ENCODE measurements at places on chromosomes 2 and 18.

DNA sequence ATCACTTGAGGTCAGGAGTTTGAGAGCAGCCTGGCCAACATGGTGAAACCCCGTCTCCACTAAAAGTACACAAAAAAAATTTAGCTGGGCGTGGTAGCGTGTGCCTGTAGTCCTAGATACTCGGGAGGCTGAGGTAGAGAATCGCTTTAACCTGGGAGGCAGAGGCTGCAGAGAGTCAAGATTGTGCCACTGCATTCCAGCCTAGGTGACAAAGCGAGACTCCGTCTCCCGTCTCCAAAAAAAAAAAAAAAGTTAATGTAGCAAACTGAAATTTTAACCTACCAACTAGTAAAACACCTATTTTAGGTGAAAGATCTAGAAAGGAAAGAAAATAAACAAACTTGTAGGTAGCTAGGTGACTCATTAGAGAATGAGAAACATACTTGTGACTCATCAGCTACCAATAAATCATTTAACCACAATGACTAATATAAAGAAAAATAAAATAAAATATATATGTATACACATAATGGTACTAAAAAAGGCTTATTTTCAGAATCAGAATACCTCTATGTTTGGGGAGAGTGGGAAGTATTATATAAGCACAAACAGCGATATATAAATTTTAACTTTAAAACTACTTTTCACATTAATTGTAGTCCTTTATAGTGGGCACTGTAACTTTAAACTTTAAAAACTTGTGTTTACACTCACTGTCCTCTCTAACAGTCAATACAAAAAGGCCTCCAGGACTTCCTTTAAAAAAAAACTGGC lies 36.6 kb downstream of the DARS1 start:
- DNase-seq: peak; percentile 71

DNA sequence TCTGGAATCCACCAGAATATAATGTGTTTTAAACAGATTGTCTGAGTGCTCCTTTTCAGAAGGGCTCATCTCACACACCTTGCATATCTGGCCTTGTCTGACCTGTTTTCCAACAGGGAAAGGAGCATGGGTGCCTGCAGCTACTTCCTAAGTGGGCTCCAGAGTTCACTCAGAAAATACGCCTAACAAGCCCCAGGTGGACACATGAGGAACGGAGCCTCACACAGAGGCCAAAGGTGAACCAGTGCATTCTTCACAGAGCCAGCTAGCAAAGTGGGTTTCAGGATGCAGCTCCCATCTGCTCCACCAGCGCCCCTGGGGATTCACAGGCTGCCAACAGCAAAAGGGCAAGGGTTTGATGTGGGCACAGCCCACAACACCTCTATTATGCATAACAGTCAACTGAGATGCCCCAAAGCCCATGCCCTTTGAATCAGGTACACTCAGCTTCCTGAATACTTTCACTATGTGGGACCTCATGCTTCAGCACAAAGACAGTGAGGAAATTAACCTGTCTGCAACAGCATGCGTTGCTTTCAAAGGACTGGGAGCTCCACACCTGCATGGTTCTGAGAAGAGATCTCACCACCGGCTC lies 86.6 kb downstream of the CCBE1 start:
- no peak for DNase-seq

- DNase-seq: no peak
Observed at GRCh38 chr2:224429441-224429810, 27.5 kb upstream of the FAM124B start.

- no peak for DNase-seq
Observed at GRCh38 chr18:63287691-63288220, 31.8 kb downstream of the BCL2 start.

DNA sequence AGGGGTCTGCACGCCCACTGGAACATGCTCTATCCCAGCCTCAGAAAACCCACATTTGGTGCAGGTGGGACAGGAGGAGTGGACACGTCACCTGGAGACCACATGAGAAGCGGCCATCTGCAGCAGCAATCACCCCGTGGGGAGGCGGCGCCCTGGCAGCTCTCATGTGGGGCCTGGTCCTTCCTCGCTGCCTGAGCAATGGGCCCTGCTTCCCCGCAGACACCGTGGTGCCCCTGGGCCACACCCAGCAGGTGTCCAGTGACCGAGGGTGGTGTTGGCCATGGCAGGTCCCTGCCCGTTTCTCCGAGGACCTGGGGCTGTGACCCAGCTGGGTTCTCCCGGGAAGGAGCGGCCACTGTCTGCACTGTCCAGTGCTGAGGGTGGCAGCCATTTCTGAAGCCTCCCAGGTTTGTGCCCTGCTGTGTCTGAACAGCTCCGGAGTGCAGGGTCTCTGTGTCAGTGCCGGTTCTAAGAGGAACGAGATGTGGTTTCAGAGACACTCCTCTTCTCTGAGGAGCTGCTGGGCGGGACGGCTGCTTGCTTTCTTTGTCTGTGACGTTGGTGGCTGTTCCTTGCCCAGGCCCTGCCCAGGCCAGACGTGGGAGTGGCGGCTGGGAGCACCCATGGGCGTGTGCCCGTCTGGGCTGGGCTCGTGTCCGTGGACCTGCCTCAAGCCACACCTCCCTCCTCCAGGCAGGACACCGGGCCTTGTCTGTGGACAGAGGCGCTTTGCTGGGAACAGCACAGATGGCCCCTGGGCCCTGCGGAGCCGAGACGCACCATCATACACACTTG lies 44.8 kb downstream of the NFATC1 start:
- no peak for DNase-seq

- no peak for DNase-seq
Observed at GRCh38 chr2:182049372-182050148, 63.9 kb downstream of the PPP1R1C start.

DNA sequence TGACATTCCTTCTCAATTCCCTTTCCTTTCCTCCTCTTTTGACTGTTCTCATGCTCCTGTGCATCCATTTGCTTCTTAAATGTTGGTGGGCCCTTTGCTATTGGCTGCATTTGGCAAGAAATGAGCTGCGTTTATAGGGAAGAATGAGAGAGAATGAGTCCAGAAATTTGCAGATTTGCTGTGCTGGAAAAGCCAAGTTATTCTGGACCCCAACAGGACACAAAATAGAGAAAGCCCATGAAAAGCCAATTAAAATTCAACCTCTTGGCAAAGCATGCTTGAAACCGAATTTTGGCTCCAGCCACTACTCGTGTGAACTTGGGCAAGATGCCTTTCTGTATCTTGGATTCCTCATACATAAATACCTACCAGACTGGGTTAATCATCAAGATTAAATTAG lies 1.3 kb upstream of the SCLY start:
- DNase-seq: no peak

- peak; percentile 59 for DNase-seq
Observed at GRCh38 chr2:237488901-237489860, 2.1 kb downstream of the MLPH start.

DNA sequence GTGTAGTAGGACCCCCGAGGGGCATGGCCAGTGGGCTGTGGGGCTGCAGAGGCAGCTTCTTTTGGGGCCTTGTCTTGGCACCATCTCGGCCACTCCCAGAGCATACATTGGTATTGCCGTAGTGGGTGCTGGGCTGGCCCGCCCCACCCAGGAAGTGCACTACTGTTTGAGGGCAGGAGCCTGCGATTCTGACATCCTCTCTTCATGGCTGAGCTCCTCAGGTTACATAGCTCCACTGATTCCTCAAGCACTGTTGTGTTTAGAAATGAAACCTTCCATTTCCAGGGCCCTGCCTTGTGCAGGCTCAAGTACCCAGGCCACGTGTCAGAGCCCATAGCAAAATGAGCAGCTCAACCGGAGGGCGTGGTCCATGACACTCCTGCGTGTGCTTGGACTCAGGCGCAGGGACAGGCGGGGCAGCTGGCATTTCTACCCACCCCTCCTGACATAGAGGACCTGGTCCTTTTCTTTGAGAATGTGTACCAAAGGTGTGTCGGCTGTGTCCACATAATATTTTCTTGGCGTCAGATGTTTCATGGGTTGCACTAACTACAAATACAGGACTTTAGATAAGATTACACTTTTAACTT lies 67.9 kb downstream of the DGKD start:
- DNase-seq: no peak

DNA sequence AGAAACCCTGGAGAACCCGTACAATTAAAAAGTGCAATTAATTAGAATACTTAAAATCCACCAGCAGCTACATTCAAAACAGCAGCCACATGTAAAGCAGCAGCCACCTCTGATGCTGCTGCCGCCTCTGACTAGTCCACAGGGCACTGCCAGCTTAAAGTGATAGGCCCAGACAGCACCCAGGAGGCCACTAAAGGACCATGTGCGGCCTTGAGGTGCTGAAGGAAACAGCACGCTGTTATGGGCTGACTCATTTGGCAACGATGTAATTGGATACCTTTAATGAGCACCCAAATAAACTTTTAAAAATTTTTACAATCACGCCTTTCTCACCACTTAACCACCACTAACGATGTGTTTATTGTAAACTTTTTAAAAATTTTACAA lies 209.3 kb upstream of the NCKAP5 start:
- DNase-seq: no peak

- no peak for DNase-seq
Observed at GRCh38 chr2:45138904-45139303, 129.7 kb upstream of the SIX2 start.

DNA sequence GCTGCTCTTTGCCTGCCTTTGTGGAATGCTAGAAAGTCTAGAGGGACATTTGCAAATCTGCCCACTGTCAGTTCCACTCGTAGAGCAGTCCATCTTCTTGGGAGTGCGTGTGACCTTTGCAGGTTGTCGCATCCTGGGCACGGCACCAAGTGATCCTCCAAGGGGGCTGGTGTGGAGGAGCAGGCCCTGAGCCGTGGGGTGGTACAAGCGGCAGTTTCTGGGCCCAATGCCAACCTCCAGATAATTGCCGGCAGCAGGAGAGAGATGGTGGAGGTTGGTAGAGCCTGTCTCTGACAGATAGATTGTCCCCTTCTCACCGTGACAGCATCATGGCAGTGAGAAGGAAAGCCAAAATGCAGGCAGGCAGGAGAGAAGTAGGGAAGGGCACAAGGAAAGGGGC lies 150.7 kb upstream of the SLC14A2 start:
- DNase-seq: no peak

- DNase-seq: no peak
Observed at GRCh38 chr2:45636008-45636407, 15.5 kb upstream of the PRKCE start.

DNA sequence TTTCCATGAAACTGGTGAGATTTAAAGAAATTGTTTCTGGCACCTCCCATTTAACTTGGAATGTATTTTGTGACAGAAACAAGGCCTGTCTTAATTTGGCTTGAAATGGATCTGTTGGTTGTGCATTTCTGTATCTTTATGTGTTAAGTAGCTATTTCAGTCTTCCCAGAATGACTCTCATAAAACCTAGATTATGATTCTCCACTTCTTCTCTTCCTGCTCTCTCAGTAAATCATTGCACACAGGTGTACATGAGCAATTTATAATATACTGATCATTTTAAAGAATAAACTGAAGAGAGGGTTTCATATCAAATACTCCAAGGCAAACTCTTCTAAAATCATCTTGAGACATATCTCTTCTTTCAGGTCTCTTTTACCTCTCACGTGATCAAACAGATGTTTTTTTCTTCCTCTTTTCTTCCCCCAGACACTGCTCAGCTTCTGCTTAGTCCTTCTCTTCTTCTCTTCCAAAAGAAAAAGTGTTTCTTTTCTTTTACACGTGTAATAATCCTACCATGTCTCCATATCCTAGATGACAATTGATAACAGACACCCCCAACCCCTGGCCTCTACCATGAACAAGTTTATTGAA lies 112.0 kb downstream of the PPP1R1C start:
- no peak for DNase-seq

DNA sequence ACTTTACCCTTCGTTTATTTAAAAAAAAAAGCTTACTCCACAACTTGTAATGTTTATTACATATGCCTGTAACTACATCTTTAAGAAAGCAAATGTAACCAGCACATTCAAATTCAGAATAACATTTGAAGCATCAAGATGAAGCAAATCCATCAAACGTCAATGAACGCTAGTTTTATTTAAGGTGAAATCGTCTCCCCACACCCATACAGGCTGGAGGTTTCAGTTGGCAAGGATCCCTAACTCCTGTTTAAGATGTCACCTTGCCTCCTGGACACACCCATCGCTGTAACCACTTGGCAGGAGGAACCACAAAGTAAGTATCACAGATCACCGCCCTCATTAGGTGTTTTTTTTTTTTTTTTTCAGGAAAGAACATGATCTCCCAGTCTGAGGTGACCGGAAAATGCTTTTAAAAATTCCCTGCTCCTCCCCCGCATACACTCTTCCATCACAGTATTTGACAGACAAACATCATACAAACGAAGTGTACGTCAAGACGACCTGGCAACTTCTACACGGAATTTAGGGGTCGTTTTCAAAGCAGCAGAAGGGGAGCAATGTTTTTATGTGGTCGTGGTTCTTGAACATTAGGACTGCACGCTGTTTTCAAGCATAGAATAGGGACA lies 19.7 kb upstream of the STPG4 start:
- peak; percentile 59 for DNase-seq

DNA sequence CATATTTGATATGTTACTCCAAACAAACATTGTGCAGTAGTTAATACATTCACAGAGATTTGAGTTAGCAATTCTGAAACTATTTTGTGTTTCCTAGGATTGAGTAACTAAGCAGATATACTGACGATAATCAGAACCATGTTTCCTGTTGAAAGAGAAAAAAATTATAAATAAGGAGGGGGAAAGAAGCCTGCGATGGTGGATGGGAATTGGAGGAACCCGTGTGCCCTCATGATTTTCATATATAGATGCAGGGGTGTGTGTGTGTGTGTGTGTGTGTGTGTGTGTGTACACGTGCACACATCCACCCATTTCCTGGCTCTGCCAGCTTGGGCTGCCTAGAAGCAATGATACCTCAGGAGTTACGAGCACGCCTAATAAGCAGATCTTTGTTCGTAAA lies 56.9 kb downstream of the LPIN2 start:
- DNase-seq: peak; percentile 27

DNA sequence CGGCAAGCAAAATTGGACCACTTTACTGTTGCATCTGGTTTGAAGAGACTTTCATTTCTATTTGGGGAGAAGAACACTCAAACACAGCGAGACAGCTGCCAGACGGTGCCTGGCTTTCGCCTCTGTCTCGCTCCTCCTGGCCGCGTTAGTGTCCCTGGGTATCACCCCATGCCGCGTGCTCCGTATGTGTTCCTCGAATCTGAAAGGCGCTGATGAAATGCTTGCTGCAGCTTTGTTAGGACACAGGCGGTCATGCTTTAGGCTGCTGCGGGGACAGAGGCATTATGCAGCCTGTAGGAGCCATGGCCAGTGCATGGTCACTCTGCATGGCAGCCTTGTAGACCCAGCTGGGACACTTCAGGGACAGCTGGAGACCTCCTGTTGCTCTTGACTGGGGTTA lies 53.9 kb downstream of the LDLRAD4 start:
- DNase-seq: no peak

- no peak for DNase-seq
Observed at GRCh38 chr18:56068701-56069100, 480.7 kb upstream of the TCF4 start.

Measured in fibroblast of skin of back (primary cell).